Adipose tissue (tissue), 3 donors: ENCODE measurements at places on chromosomes 13 and 19. TPM values are rescaled to one million over a fixed set of nuclear protein-coding genes. Genes with fewer than 3 reads are reported as not detected.

The HPN gene
- 5.4 TPM for polyA plus RNA-seq

The ZNF560 gene
- 0.16 TPM for polyA plus RNA-seq

The CYP4F8 gene
- not detected for polyA plus RNA-seq

The ZNF574 gene
- polyA plus RNA-seq: 8.0 TPM

The IGFL1 gene
- polyA plus RNA-seq: not detected

The F2RL3 gene
- polyA plus RNA-seq: 17.7 TPM

The SLC10A2 gene
- polyA plus RNA-seq: not detected

The TPTE2 gene
- not detected for polyA plus RNA-seq

The NKPD1 gene
- polyA plus RNA-seq: 0.04 TPM

The MEX3D gene
- 7.7 TPM for polyA plus RNA-seq

The ZNF221 gene
- polyA plus RNA-seq: 0.67 TPM

The SCN1B gene
- polyA plus RNA-seq: 5.2 TPM

The ZNF575 gene
- 1.8 TPM for polyA plus RNA-seq

The TRPC4 gene
- 0.30 TPM for polyA plus RNA-seq

The TMC4 gene
- 6.4 TPM for polyA plus RNA-seq

The SLC1A6 gene
- not detected for polyA plus RNA-seq

The EXOC3L2 gene
- polyA plus RNA-seq: 1.7 TPM

The KIR2DL1 gene
- not detected for polyA plus RNA-seq

The ZIM2 gene
- polyA plus RNA-seq: 0.09 TPM

The MEIOSIN gene
- polyA plus RNA-seq: 0.02 TPM

The GRK1 gene
- polyA plus RNA-seq: not detected

The HSH2D gene
- polyA plus RNA-seq: 4.3 TPM

The MIR17HG gene
- polyA plus RNA-seq: 1.4 TPM

The EBI3 gene
- polyA plus RNA-seq: 3.0 TPM

The SYT5 gene
- 0.90 TPM for polyA plus RNA-seq

The IER2 gene
- polyA plus RNA-seq: 190 TPM

The NLRP11 gene
- not detected for polyA plus RNA-seq

The MBD3L2 gene
- polyA plus RNA-seq: not detected

The ZNF541 gene
- polyA plus RNA-seq: 0.45 TPM

The TJP3 gene
- polyA plus RNA-seq: 4.2 TPM

The ZNF583 gene
- 2.1 TPM for polyA plus RNA-seq

The DPF1 gene
- 0.13 TPM for polyA plus RNA-seq

The GPC5 gene
- polyA plus RNA-seq: 0.04 TPM

The GFY gene
- polyA plus RNA-seq: not detected

The CGB8 gene
- not detected for polyA plus RNA-seq

The WBP4 gene
- polyA plus RNA-seq: 3.8 TPM
